ENCODE measurements at places on chromosomes 7 and 10.

- no peak for DNase-seq
Observed at GRCh38 chr7:142800699-142801260, 30.0 kb downstream of the PRSS2 start.

GRCh38 chr10:517872-518475 is 171.5 kb downstream of the DIP2C start:
- no peak for DNase-seq

DNA sequence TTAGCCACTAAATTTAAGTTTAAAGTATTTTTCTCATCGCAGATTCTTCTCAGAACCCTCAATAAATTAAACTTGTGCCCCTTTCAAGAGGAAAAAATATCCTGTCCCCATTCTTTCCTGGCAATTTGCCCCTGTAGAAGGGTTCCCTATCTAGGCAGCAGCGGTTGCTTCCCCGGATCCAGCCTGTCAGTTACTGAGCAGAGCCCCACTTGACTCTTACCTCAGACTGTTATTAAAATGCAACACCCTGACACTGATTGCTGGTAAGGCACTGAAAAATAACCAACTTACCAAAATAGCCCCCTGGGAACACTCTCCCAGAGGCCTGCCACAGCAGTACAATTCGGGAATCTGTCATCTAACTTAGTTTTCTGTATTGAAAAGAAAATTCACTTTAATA is 13.9 kb downstream of the LMTK2 start:
- no peak for DNase-seq

- DNase-seq: no peak
Observed at GRCh38 chr7:157470701-157471131, 133.9 kb downstream of the DNAJB6 start.

GRCh38 chr10:113252650-113253618 is 299.9 kb upstream of the HABP2 start:
- DNase-seq: no peak
